ENCODE measurements at places on chromosomes 6 and 20. TPM values are rescaled to one million over a fixed set of nuclear protein-coding genes. Genes with fewer than 3 reads are reported as not detected.
A peak's percentile ranks its signal among the peaks of the same experiment; 100 is the strongest.

GRCh38 chr20:34643928-34644327 is 33.0 kb downstream of the PIGU start:
- DNase-seq, result no peak

DNA sequence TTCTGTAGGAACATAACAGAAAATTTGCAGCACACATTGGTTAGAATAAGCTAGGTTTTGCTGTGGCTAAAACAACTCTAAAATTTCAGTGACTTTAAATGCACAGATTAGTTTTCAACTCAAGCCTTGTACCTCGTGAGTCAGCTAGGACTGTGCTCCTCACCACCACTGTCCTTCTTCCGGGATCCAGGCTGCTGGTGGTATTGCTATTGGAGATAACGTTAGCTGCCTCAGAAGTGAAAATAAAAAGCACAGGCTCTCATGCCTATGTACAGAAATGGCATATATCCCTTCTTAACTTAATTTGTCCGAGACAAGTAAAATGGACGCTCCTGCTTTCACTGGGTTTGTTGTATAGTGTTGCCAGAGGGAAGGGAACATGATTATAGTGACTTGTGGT is 931.1 kb upstream of the EYS start:
- no peak for DNase-seq

GRCh38 chr6:24910331-24910960 is 25.3 kb downstream of the RIPOR2 start:
- DNase-seq, result no peak

DNA sequence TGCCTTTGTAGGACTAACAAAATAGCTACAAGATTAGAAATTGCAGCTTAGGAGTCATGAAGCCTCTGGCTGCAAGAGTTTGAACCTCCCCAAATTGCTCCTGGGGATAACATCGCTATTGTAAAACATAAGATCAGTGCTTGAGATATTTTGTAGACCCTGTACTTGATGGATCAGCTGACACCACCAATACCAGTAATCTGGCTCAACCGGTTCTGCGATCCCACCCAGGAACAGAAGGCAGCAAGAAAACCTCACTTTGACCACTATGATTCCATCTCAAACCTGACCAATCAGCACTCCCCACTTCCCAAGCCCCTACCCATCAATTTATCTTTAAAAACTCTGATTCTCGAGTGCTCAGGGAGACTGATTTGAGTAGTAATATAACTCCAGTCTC is 265.7 kb upstream of the PRND start:
- no peak for DNase-seq

GRCh38 chr20:32495217-32495565 is 89.9 kb downstream of the NOL4L start:
- DNase-seq, result no peak

- no peak for DNase-seq
Measured at GRCh38 chr6:14925025-14925698, 320.7 kb upstream of the JARID2 start.

GRCh38 chr20:33370291-33370690 is 31.0 kb downstream of the CDK5RAP1 start:
- no peak for DNase-seq

- peak; percentile 62 for DNase-seq
Measured at GRCh38 chr6:33313709-33314514, at the start of gene TAPBP. TAPBP (minus strand) TSS chr6:33314078; CDS start chr6:33314041, 37 bp downstream.

DNA sequence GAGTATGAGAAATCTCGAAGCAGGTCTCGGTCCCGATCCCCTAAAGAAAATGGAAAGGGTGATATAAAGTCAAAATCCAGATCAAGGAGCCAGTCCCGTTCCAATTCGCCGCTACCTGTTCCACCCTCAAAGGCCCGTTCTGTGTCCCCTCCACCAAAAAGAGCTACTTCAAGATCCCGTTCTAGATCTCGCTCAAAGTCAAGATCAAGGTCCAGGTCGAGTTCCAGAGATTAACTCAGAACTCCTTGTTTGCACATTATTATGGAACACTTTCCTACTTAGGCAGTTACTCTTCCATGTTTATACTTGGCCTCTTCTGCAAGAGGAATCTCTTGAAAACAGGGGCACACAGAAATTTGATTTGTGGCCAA is 3.1 kb downstream of the SRSF6 start:
- DNase-seq, result no peak

DNA sequence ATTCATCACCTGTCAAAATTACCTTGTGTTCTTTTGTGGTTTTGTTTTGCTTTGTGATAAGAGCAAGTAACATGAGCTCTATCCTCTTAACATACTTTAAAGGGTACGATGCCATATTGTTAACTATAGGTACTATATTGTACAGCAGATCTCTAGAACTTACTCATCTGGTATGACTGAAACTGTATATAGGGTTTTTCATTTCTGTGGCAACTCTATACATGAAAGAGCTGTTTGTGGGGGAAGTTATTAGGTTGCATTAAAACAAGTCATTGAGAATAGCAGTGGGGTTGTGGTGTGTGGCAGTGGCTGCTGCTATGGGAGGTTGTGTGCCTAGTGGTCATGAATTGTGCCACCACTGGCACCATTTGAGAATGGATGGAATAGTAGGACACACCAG is 268.4 kb downstream of the KCNQ5 start:
- no peak for DNase-seq

- DNase-seq, result no peak
Measured at GRCh38 chr6:89941031-89941762, 46.9 kb downstream of the GJA10 start.

GRCh38 chr20:54043076-54043967 is 27.1 kb downstream of the BCAS1 start:
- DNase-seq, result no peak

Gene METTL24
- polyA plus RNA-seq, result not detected

Gene OPN5
- polyA plus RNA-seq, result 0.11 TPM

Gene KHDC1
- polyA plus RNA-seq, result 1.1 TPM

Gene HLA-DQA2
- polyA plus RNA-seq, result not detected

Gene MYCT1
- polyA plus RNA-seq, result 13.6 TPM

Gene LAMA2
- polyA plus RNA-seq, result 34.8 TPM

All from heart left ventricle (tissue), 16 donors.